ENCODE measurements at places on chromosomes 5 and 9.
A peak's percentile ranks its signal among the peaks of the same experiment; 100 is the strongest.

DNA sequence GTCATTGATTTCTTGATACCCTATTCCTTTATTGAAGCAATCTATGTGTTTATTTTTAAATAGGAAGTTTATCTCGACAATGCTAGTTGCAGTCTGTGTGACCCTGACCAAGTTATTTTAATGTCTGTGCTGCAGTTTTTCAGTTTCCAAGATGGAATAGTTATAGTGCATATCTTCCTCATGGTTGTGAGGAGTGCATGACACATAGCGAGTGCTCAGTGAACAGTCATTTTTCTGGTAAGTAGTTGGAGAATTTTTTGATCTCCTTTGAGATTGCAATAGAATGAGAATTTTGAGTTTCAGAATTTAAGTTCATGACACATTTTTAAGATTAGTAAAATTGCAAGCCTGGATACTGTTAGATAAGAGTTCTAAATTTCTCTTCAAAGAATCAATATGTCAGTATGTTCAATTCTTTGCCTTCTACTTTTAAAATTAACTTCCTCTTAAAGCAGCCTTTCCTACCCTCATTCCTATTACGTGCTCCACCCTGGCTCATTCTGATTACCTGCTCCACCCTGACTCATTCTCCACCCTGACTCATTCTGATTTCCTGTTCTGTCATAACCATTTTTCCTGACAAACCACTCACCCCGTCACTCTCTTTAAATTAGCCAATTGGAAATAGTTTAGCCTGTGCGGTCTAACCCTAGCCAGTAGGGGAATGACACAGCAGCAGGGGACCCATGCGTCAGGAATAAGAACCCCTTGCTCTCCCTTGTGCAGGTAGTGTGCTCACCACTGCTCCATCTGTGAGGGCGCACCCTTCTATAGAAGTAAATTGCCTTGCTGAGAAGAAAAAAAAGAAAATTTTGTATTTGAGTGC, 30.7 kb downstream of the SPIN1 start:
- DNase-seq, result no peak

GRCh38 chr9:71446473-71447411, 321.6 kb downstream of the CEMIP2 start:
- no peak for DNase-seq

- DNase-seq, result no peak
These were observed 5.3 kb downstream of the ERAP2 start for GRCh38 chr5:96881511-96882115.

DNA sequence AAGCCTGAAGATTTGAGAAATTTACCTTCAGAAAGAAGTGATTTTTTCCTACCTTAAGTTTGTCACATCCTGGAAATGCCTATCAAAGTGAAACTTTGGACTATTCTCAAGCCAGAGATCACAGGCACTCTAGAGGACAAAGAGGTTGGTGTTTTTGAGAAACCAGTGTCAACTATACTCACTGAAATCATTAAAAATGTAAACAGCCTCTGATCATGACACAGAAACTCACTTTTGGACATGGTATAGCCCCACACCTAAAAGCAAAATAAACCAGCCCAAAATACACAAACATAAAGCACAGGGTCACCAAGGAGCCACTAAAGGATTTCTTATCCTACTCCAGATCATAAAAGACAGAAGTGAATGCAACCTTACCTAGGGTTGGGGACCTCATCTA, 65.7 kb upstream of the ICE1 start:
- no peak for DNase-seq

DNA sequence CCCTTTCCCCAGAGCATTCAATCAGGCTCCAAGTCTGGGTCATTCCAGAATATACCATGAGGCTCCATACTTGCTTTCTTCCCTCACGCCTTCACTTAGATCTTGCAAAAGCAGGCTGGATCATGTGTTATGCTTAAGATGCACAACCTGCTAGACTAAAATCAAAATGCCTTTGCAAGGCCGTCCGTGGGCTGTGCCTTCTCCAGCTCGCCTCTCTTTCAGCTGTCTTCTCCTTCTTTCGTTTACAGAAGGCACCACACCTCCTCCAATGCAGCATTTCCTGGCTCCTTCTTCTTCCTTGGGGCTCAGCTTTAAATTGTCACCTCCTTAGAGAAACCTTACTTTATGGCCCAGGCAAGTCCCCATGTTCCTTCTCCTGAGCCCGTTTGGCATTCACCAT, 150.6 kb downstream of the ADCY2 start:
- DNase-seq, result no peak

GRCh38 chr5:44542470-44542869, 153.2 kb upstream of the FGF10 start:
- DNase-seq, result no peak

DNA sequence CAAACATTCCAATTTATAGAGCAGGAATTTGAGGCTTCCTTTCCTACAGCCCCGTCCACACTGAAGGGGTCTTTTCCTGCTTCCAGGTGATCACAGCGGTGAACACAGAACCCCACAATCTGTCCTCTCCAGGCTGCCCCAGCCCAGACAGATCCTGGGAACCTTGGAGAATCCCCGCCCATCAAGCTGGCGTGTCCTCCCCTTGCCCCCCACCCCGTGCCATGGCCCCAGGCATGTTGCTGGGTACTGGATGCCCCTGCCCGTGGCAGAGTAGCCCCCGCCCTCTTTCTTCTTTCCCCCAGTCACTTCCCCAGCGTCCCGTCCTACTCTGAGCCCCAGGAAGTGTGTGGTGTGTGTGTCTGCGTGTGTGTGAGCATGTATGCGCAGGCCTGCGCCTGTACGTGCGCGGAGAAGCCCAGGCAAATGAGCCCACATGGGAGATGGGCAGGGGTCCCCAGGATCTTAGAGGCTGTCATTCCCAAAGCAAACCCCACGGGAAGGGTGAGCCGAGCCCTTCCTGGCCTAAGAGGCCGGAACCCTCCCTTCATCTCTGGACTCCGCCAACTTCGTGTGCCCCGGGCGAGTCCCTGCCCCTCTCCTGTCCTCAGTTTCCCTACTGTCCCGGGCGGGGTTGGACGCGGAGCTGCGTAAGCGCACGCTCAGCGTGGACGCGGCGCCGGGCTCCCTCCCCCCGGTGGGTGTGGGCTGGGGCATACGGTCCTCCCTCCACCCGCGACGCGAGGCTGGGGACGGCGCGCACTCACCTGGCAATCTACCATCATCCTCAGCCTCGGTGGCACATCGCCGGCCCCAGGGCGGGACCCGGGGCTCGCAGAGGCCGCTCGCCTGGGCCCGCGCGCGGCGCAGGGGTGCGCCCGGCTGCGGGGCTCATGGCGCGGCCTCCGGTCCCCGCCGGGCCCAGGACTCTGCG, 15.2 kb downstream of the GBGT1 start:
- peak; percentile 73 for DNase-seq

DNA sequence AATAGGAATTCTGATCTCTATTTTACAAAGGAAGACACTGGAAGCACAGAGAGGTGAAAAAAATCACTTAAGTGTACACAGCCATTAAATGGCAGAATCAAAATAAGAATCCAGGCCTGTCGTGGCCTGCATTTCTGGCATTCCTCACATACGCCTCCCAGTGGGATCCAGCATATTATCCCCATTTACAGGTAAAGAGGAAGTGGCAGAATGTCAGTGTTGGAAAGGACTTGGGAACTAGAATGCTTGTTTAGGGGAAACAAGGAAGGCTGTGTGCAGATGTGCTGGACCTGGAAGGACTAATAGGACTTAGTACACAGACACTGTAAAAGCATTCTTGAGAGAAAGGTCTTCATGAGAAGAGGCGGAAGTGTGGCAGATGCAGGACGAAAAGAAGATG, 241.8 kb downstream of the TRIM32 start:
- no peak for DNase-seq

DNA sequence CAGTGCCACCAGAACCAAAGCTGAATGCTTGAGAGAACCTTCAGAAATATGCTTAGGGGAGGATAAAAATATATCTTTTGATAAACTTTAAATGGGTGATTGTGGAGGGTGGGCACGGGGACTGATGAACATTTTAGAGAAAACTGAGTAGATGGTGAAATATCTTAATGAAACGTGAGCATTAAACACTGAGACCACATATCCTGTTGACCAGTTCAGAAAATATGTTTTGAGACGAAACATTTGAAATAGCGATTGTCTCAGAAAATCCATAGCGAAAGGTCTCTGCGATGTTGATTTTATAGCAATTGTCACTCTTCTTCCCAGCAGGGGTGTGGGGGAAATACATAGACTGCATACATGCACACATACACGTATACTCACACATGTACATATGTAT, 231.0 kb downstream of the ESM1 start:
- no peak for DNase-seq

DNA sequence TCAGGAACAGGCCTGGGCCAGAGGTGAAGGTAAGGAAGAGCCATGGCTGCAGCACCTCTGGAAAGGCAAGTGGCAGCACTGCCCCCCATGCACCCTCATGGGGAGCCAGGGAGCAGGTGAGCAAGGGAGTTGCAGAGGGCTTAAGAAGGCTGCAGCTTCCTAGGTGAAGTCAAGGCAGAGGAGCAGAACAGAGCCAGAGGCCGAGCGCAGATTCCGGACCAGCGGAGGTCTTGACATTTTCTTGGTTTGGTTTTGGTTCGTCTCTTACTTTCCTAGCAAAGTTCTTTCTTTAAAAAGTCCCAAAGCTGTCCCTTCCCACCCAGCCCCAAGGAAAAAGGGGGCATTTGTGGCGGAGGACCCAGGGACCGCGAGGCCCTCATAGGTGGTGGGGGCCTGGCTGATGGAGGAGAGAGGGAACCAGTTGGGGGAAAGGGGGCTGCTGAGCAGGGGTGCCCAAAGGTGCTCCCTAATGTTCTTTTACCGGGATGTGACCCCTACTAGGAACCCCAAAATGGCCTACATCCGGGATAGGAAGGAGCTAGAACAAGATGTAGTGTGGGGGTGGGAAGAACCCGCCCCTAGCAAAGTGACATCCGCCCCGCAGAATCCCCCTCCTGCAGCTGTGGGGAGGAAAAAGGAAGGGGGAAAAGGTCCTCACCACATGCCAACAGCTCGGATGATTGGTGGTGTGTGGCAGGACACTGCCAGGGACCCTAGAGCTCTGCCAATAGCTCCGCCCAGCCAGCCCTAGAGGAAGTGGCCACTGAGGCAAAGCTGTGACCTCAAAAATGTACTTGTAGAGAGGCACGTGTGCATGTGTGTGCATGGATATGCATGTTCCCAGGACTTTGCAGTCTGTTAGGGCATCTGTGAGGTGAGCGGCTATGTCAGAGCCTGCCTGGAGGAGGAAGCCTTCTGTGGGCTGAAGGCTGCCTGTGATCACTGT, 914 bp upstream of the CD72 start:
- DNase-seq, result no peak

- no peak for DNase-seq
These were observed 358.2 kb upstream of the MEF2C start for GRCh38 chr5:89241186-89241585.

- no peak for DNase-seq
These were observed 188.9 kb downstream of the NSG2 start for GRCh38 chr5:174234388-174234787.

All from ovary (tissue), 10 donors.